ENCODE measurements at places on chromosomes 12 and 14. TPM values are rescaled to one million over a fixed set of nuclear protein-coding genes. Genes with fewer than 3 reads are reported as not detected.

The EVL gene
- 206 TPM for total RNA-seq

The ARHGAP9 gene
- 37.7 TPM for total RNA-seq

The SCAF11 gene
- 119 TPM for total RNA-seq

The TMEM119 gene
- 43.8 TPM for total RNA-seq

The CDK2 gene
- total RNA-seq: 28.0 TPM

The ACAD10 gene
- total RNA-seq: 23.3 TPM

DNA sequence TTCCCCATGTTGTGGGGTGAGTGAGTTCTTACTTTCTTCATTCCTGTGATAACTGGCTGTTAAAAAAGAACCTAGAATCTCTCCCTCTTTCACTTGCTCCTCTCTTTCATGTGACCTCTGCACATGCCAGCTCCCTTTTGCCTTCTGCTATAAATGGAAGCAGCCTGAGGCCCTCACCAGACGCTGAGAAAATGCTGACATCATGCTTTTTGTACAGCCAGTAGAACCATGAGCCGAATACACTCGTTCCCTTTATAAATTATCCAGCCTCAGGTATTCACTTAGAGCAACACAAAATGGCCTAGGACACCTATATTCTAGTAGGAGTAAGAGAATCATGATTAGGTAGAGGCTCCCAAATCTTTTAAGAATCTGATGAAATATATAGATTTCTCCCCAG is 333.5 kb downstream of the LRIG3 start:
- no peak overlapping the region for H3K4me3 ChIP-seq
- no peaks in the 10 kb centered on the region for H3K27me3 ChIP-seq
- no peaks in the 10 kb centered on the region for H3K36me3 ChIP-seq
- DNase-seq: no peak
- peaks cover 3% of the 10 kb centered on the region for H3K4me1 ChIP-seq
- H3K27ac ChIP-seq: no peak overlapping the region

- DNase-seq: peak; percentile 99
- peaks cover 7% of the 10 kb centered on the region for H3K4me1 ChIP-seq
- no peaks in the 10 kb centered on the region for H3K36me3 ChIP-seq
- peak within 1 kb of the TSS; percentile 78 for H3K4me3 ChIP-seq
- H3K27ac ChIP-seq: peak within 1 kb of the TSS; percentile 82
Observed at GRCh38 chr12:110613771-110614684, at the start of gene TCTN1. Gene TCTN1, plus strand, starts transcription at chr12:110614129. Its CDS starts 54 bp downstream, at chr12:110614183.

DNA sequence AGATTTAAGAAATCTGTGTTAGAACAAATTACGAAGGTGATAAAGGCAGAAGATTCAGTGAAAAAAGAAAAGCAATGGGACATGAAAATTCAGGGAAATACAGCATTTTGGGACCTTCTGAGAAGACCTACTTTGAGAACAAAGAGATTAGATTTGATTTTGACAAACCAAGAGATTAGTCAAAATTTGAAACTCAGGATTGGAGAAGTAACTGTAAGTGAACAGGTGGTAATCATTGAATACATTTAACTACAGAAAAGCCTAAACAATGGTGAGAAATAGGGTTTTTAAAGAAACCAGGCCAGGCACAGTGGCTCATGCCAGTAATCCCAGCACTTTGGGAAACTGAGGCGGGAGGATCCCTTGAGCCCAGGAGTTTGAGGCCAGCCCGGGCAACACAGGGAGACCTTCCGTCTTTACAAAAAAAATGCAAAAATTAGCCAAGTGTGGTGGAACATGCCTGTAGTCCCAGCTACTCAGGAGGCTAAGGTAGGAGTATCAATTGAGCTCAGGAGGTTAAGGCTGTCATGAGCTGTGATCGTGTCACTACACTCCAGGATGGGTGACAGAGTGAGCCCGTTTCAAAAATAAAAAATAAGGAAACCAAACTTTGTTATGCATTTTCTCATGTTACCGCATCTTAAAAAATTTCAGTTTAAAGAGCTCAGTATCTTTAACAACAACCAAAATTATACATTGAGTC is 8.9 kb upstream of the SAV1 start:
- no peaks in the 10 kb centered on the region for H3K27me3 ChIP-seq
- H3K27ac ChIP-seq: no peak overlapping the region
- no peaks in the 10 kb centered on the region for H3K36me3 ChIP-seq
- no peak for DNase-seq

- DNase-seq: no peak
- no peaks in the 10 kb centered on the region for H3K4me1 ChIP-seq
- no peak overlapping the region for H3K27ac ChIP-seq
- no peaks in the 10 kb centered on the region for H3K27me3 ChIP-seq
- H3K36me3 ChIP-seq: peaks cover 51% of the 10 kb centered on the region
Observed at GRCh38 chr12:53551889-53552291, 44.6 kb upstream of the NPFF start.
